AML-193 (cell line): ENCODE measurements at places on chromosomes 1 and 21.

- no peak for DNase-seq
These were observed 11.1 kb upstream of the RASSF5 start for GRCh38 chr1:206496131-206496793.

DNA sequence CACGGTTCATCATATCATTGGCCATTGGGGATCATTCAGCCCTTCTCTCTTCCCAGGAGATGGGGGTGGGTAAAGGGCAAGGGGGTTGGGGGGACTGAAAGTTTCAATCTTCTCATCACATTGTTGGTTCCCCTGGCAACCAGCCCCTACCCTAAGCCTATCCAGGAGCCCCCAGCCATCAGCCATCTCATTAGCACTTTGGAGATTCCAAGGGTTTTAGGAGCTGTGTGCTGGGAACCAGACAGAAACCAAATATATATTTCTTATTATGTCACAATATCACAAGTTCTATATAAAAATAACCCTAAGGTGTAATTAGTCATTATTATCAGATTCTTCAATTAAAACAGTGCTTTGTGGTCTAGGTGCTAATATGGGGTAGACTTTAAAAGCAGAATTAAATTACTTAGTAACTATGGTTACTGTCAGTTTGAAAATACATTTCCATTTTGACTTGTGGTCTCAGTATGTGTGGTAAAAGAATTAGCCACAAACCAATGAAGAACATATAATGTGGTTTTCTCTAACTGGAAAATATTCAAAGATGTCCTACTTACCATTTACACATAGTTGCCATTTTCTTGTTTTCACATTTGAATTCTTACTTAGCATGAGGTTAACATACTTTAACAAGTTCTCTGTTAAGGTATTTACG lies 28.1 kb downstream of the IL23R start:
- no peak for DNase-seq

GRCh38 chr1:6269720-6270400 lies 9.0 kb upstream of the GPR153 start:
- DNase-seq = no peak

GRCh38 chr1:205056188-205056611 lies 13.2 kb downstream of the CNTN2 start:
- DNase-seq = no peak

DNA sequence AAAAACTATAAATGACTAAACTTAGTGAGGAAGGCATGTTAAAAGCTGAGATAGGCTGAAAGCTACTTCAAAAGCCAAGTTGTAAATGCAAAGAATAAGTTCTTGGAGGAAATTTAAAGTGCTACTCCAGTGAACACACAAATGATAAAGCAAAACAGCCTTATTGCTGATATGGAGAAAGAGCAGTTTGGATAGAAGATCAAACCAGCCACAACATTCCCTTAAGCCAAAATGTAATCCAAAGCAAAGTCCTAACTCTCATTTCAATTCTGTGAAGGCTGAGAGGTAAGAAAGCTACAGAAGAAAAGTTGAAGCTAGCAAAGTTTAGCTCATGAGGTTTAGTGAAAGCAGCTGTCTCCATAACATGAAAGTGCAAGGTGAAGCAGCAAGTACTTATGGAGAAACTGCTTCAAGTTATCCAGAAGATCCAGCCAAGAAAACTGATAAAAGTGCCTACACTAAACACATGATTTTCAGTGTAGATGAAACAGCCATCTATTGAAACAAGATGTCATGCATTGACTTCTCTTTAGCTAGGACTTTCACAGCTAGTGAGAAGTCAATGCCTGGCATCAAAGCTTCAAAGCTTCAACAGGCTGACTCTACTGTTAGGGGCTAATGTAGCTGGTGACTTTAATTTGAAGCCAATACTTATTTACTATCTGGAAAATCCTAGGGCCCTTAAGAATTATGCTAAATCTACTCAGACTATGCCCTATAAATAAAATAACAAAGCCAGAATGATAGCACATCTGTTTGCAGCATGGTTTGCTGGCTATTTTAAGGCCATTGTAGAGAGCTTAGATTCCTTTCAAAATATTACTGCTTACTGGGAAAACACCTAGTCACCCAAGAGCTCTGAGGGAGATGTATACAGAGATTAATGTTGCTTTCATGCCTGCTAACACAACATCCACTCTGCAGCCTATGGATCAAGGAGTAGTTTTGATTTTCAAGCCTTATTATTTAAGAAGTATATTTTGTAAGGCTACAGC lies 188.6 kb downstream of the EIF4G3 start:
- DNase-seq = no peak

- DNase-seq = no peak
These were observed 81.2 kb downstream of the GALNT2 start for GRCh38 chr1:230148126-230148652.

DNA sequence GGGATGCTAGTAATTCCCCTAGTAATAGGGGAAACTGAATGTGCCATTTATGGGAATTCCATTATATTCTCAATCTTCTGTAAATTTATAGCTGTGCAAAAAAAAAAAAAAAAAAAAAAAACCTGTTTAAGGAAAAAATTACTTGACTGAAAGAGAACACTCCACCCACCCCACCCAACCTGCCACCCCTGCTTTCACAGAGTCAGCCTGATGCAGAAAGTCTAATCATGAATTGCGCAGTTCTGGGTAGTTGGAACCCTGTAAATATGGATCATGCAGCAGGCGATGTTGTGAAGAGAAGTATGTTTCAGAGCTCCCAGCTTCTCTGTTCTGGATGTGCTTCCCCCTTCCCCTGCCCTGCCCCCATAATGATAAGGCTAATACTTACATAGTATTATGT lies 19.6 kb upstream of the LAMC2 start:
- no peak for DNase-seq

- DNase-seq = peak; percentile 25
These were observed 856 bp downstream of the NRDC start for GRCh38 chr1:51877434-51878307.

GRCh38 chr1:174800216-174800851 lies 199.4 kb upstream of the CACYBP start:
- no peak for DNase-seq

DNA sequence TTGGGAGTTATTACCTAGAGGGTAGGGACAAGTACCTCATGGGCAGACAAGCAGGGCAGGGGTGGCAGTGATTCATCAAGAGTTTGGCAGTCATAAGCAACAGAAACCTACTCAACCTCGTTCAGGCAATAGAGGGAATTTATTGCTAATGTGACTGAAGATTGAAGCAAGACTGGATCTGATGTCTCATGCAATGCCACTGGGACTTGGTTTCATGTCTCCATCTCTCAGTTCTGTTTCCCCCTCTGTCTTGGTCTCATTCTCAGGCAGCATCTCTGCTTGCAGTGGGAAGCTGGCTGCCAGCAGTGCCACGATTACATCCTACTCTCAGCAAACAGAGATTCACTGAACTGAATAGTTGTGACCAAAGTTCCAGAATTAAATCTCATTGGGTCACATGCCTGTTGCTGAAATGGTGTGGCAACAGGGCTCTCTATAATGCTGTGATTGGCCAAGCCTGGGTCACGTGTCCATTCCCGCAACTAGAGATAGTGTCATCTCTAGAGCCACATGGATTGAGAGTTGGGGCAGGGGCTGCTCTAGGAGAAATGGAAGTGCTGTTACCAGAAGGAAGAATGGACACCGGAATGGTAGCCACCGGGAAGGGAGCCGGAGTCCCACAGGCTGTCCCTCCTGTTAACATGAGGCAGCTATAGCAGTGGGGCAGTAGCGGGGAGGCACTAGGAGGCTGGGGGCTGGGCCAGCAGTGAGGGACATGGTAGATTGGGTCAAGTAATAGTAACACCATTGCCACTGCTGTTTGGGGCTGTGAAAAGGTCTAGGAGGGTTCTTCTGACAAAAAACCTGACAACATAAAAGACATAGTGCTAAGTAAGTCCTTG lies 3.9 kb upstream of the CDC42 start:
- DNase-seq = no peak

GRCh38 chr1:218880484-218881060 lies 293.1 kb upstream of the LYPLAL1 start:
- no peak for DNase-seq

DNA sequence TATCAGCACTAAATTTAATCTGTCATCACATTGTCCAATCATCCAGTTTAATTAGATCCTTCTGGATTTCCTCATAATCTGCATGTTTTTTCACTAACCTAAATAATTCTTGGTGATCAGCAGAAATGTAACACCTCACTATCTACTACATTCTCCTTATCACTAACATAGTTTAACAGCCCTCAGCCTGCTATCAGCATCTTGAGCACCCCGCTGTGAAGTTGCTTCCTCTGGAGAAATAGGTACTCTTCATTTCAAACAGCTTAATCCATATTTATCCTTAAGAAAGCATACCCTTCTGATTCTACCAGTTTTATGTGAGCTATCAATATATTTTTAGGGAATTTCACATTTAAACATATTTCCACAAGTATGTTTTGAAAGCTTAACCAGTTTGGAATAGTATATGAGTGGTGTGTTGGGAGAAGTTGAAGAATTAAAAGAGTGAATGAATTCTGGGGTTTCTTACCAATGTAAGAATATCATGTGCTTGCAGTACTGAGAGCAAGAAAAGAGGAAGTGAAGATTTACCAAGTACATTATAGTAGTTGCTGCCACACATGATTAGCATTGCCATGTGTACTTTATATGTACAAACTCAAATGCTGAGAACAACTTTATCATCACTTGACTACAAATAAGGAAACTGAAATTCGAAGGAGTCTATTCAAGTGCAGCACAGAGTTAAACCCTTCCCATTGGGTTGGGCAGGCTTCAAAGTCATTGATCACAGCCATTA lies 771.1 kb upstream of the ADGRL4 start:
- no peak for DNase-seq

DNA sequence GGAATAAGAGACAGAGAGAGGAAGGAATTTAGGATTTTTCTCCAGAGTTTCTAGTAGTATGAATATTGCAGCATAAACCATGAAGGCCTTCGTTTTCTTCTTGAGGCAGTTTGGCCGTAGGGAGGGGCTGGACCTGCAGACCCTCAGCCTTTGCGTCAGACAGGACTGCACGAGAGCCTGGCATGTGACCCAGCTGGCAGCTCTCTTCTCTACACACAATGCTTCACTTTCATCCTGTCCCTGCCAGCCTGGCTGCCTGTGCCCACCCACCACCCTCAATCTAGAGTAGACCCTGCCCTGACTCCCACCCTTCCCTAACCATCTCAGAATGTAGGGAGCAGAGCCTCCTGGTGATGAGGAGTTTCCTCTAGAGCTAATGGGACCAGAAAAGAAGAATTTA lies 1.6 kb downstream of the CA14 start:
- DNase-seq = no peak

GRCh38 chr21:38948377-38949069 lies 142.8 kb downstream of the ETS2 start:
- no peak for DNase-seq

DNA sequence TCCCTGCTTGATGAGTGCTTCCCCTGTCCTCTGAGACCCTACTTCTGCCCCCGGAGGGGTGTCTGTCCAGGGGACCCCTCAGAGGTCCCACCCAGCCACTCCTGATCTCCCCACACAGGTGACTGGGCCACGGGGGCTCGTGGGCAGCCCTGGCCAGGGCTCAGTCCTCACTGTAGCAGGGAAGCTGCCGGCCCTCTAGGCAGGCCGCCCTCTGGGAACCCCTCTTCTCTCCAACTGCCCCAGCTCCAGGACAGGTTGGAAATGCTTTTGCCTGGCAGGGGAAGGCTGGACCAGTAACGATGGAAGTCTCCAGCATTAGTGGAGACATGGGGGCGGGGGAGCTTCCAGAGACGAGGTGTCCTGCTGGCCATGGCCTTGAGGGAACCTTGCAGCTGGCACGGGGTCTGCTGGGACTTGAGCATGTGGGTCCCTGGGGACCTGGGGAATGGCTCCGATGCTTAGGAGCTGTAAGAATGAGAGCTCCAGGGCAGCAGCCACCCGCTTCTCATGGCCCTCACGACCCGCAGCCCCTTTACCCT lies 3.1 kb upstream of the FNDC10 start:
- DNase-seq = no peak

DNA sequence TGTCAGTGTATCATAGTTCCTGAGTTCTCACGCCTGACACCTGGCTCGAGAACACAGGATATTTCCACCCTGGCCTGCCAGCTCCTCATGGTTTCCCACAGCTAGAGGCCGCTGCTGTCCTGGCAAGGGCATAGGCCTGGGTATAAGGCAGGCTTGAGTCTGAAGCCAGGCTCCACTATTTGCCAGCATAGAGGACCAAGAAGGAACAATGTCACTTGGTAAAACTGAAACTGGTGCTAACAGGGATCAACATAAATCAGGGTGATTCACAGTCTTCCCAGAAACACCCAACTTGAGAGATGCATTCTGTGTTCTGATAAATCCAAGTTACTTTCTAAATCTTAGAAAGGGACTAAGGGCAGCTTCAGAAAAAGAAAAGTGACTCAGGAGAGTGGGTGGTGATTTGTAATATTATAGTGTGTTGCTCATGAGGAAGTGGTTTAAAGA lies 6.9 kb upstream of the S100A2 start:
- DNase-seq = peak; percentile 66

DNA sequence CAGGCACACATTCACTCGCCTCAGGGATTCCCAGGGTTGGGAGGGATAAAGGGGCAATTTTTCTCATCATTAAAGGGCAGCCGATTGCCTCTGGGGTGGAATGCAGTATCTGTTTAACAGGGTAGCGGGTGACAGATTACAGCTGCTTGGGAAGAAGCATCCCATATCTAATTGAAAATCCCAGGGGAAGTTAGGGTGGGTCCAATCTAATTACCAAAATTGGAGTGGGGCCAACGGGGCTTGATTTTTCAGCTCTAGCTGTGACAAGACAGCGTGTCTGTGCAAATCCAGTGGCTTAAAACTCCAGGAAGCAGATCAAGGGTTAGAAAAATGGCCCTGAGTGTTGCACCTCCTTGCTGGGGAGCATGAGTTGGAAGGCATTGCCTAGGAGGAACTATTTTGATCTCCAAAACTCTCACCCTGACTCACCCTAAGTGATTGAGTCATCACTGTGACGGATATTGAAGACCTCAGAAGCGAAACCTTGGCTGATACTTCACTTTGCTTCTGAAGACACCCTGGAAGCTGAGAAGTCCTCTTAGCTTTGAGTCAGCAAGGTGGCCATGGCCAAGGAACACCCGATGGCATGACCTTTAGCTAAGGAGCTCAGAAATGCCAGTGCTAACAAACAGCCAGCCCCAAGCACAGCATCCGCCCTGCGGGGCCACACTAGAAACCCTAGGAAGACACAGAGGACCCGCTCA lies 46.0 kb downstream of the GRHL3 start:
- no peak for DNase-seq
